ENCODE measurements at places on chromosomes 16 and 17.

- no peak for DNase-seq
Observed at GRCh38 chr17:10058921-10059683, 139.3 kb downstream of the GAS7 start.

DNA sequence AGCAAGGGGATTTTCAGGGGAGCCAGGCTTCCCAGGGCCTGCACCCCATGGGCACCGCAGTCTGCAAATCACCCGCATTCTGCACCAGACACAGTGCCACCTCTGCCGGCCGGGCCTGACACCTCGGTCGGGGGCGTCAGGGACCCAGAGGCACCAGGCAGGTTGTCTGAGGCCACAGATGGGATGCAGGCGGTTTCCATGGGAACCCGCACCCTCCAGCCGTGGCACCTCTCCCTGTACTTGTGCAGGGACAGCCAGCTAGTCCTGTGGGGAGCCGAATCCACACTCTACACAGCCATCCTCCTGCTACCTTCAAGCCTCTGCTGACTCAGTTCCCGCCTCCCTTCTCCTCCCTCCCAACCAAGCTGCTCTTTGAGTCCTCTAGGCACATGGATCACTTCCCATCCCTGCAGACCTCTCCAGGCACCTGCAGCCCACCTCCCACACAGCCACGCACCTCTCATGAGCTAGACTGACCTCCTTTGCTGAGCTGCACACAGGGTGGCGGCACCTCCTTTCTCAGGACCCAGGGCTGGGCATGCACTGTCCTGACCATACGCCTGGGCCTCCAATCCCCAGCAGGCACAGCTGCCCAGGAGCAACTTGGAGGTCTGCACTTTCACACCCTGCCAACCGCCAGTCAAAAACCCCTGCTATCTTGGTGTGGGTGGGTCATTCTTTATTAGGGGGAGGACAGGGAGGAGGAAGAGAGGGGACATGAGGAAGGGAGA, 119.5 kb downstream of the C16orf78 start:
- no peak for DNase-seq

DNA sequence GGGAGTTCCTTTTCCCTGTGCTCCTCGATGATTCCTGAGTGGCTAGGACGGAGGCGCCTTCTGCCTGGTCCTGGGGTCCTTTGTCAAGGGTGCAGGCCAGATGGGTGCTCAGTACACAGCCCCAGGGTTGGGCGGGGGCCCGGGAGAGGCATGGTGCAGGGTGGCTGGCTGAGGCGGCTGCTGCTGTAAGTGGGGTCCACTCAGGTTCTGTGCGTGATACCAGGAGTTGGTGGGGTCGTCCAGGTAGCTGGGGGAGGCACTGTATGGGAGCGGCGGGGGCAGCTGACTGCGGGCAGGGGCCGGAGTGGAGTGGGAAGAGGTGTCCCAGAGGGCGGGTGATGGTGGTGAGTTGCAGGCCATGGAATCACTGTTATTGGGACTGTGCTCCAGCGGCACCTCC, 3.6 kb downstream of the DLX3 start:
- DNase-seq = no peak

DNA sequence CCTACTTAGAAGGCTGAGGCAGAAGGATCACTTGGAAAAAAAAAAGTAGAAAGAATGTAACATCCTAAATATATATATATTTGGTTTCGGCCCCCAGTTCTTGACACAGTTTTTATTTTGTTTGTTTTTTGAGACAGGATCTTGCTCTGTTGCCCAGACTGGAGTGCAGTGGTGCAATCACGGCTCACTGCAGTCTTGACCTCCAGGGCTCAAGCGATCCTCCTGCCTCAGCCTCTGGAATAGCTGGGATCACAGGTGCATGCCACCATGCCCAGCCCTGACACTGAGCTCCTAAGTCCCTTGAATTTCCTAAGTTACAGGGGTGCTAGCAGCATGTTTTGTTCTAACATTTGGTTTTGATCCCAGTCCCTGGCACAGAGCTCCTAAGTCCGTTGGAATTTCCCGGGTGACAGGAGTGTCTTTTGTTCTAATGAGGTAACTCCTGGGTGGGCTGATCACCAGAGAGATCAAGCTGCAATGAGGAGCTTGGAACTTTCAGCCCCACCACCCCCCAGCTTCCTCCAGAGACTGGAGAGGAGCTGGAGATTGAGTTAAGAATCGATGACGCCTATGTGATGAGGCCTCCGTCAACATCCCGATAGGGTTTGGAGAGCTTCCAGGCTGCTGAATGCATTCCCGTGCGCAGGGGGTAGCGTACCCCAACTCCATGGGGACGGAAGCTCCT, 20.0 kb downstream of the MXRA7 start:
- DNase-seq = no peak

DNA sequence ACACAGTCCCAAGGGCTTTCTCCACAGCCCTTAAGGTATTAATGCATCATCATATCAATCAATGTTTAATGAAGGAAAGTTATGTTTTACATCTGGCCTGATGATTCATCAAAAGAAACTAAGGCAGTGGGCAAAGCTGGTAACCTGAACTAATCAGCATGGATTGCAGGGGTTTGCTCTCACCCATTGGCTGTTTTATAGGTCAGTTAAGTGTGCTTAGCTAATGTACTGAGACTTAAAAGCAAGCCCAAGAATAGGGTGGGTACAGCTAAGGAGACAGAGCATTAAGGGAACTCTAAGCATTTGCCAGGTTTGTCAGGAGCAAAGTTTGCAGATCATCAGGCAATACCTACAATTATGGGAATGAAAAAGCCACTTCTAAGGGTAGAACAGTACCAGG, 1247.6 kb downstream of the CDH8 start:
- no peak for DNase-seq

DNA sequence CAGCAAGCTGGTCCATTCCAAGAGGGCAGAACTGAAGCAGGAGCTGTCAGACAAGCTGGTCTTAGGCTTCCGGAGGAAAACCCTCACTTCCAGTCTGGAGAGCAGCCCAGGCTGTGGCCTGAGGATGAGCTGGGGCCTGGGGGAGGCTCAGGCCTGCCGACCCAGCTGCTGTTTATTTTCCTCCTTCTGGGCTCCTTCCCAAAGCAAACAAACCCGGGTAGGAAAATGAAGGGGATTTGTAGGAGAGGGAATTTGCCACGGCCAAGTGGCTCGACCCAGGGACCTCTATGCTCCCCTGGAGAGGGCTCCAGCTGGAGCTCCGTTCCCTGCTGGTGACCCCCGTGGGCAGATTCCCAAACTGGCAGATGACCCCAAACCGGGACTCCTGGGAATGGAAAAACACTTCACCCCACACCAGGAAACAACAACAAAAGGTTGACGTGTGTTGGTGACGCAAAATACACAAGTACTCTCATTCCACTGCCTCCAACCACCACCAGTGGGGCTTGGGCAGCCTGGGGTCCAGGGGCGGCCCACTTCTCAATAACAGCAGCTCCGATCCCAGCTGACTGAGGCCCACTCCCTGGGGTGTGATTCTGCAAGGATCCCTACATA, 8.8 kb downstream of the JUP start:
- no peak for DNase-seq

DNA sequence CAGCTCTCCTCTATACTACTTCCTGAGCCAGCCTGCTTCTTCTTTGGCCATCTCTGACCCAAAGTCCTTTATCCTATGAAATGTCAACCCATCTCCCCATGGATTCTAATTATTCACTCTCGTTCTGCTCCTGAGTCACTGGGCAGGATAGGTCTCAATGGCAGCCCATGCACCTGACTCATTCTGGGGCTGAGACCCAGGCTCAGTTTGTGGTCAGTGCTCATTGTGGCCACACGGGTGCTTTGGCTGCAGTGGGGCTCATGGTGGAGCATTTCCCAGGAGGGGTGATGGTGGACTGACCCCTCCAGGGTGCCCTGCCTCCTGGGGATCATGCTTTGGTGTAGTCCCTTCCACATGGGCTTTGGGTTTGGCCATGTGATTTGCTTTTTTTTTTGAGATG, 154.8 kb upstream of the WSCD1 start:
- no peak for DNase-seq

GRCh38 chr17:4827399-4827798, 5.7 kb upstream of the MINK1 start:
- no peak for DNase-seq

- no peak for DNase-seq
Observed at GRCh38 chr16:4745274-4745569, 10.9 kb downstream of the DNAAF8 start.
